NCI-H510A (cell line): ENCODE measurements at places on chromosomes 3 and 15.

DNA sequence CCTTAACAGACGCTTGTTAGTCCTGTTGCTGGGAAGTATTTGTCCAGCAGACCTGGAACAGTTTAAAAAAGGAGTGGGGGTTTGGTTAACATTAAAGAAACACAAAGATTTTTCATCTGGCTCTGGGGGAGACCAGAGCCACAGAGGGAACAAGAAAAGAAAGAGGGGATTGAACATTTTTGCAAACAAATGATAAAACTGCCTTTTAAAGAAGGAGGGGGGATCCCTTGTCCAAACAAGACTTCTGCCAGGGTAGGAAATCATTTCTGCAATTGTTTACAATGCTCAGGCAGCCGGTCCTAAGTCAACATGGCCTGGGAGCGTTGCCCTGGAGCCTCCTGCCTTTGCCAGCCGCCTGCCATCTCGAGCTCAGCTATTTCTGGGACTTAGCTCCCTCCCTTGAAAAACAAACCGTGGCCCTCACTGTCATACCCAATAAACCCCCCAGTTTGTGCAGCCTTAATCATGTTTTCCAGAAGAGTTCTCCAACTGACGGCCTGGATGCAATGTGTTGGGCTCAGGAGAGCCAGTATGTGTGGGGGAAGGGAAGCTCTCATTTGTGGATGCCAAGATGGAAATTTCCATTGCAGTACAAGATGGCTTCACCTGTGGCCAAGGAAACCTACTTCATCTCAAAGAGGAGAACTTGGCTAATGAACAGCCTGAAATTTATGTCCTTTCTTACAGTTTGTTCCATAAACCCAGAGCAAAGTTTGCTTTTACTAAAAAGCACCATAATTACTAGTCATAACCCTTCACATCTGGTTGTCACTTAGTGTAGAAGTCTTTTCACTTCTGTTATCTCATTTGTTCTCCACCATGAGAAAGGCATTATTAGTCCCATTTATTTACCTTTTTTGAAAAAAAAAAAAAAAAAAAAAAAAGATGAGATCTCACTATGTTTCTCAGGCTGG lies 75.9 kb upstream of the RNU6-1 start:
- peak; percentile 70 for DNase-seq

GRCh38 chr15:61828860-61829513 lies 231.3 kb downstream of the VPS13C start:
- DNase-seq = no peak

DNA sequence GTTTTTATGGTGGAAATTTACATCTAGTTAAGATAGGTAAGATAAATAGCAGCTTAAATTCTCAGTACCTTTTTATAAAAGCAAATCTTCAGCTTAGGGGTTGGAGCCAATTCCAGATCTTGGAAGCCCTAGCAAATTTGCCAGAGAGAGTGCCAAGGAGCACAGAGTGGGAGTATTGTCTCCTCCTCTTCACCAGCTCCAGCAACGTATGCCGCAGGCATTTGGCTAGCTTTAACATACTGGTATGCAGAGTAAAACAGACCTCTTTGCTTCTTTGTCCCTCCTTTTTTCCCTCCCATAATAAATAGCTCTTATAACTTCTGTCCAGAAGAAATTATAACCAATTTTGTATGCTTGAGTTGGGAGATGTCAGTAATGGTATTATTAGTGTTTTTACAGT lies 140.4 kb downstream of the DIPK2A start:
- no peak for DNase-seq

DNA sequence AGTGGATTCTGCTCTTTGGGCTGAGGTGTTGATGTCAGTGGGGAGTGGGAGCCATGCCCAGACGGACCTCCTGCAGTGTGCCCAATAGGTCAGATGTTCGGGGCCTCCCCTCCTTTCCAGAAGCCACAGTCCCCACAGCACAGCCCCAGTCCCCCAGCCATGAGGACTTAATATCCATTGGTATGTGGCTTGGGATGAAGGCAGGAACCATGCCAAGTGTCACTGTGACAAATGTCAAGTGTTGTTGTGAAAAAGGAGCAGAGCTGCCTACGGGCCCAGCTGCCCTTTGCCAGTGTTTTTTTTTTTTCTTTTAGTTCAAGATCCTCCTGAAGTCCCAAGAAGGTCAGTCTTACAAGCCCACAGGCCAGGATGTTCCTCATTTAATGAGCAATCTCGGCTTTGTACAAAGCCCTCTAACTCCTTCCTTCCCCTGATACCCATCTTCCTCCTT lies 12.2 kb downstream of the SEMA3G start:
- DNase-seq = no peak

DNA sequence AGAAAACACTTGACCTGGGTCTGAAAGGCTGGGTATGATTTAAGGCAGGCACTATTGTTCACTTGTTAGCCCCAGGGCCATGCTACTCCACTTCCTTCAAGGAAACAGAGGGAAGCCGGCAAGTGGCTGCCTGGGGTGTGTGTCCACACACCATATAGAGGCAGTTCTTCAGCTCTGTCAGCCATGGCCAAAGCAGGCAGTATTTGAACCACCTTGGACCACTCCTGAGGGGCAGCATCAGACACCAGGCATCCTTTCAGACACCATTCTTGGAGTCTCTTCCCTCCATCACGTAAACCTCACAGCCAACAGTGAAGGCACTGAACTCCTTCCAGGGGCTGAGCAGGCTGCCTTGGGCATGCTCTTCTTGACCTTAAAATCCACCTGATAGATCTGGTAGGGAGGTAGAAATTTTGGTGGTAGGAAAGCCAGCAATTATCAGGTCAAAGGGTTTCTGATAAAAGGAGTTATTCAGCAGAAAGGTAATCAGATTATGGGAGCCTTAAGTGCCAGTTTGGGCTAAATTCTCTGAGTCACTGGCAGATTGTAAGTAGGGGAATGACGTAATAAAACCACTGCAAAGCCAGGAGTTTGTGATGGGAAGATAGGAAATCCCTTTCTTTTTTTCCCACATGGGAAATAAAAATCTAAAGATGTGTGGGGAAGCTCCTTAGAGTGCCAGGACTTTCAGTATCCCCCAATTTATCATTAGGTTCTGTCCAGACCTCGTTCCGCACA lies 20.2 kb downstream of the TGFBR2 start:
- DNase-seq = no peak

DNA sequence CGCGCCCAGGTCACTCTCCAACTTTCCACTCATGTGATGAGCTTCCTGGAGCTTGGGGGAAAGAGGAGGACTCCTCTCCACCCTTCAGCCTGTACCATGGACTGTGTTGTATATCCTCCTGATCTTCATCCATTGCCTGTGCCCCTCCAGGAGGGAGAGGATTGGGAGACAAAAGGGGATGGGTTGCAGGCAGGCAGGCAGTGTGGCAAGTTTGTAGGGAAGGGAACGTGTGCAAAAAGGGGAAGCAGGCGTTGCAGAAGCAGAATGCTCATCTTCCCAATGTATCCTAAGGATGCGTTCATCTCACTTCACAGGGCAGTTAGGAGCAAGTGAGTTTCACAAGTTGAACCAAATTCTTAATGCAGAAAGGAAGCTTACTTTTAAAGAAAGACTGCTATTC lies 28.1 kb upstream of the GHSR start:
- DNase-seq = no peak

DNA sequence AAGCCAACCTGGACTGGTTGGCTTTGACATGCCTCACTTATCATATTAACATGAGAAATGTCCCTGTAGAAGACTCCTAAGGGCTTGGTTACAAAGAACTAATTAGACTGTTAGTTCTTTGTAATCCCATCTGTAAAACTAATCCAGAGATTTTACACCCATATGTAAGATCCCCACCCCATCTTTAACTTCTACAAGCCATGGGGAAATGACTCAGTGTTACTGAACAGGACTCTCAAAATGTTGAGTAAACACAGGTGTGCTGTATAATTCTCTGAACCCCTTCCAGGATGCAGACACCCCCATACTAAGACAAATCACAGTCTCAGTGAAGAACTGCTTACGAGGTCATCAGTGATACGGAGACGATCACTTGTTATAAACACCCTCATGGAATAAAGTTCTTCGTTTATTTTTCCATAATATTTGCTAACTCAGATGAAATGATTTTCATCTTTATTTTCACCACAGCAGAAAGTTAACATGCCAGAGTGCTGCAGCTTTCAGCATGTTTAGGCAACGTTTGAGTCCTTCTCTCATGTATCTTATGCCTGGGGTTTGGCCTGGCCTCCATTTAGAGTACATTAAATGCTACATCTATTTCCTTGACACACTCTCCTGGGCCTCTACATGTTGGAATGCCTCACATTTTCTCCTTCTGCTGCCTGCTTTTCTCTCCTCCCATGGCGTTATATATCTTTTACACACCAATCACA lies 55.3 kb upstream of the LEKR1 start:
- no peak for DNase-seq

GRCh38 chr3:128066114-128066513 lies 13.9 kb downstream of the SEC61A1 start:
- DNase-seq = no peak

GRCh38 chr3:138187296-138188012 lies at the start of gene ARMC8:
Gene ARMC8 (plus strand): TSS chr3:138187301. CDS start chr3:138187555, 254 bp downstream.
- no peak for DNase-seq

GRCh38 chr3:149122721-149123578 lies 6.5 kb upstream of the HPS3 start:
- DNase-seq = no peak

- no peak for DNase-seq
Observed at GRCh38 chr15:99487337-99487730, 78.5 kb upstream of the MEF2A start.

GRCh38 chr3:72346526-72346926 lies 501.7 kb downstream of the SHQ1 start:
- DNase-seq = no peak

- no peak for DNase-seq
Observed at GRCh38 chr3:185815391-185816282, 9.2 kb downstream of the IGF2BP2 start.

DNA sequence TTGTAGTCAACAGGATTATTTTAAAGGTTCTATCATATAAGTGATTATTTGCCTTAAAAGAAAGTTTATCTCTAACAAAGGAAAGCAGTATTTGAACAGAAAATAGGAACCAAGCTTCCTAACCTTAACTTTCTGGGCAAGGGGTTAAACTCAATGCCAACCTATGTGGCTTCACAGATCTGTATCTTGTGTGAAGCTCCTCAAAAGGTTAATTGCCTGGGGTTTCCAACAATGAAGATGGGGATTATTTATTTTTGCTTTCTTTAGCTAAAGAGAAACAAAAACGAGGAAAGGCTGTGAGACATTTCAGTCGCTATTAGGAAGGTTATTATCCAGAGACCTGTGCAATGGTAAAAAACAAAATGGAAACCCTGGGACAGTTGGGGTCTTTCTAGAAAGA lies 1.1 kb upstream of the WDR82 start:
- no peak for DNase-seq

DNA sequence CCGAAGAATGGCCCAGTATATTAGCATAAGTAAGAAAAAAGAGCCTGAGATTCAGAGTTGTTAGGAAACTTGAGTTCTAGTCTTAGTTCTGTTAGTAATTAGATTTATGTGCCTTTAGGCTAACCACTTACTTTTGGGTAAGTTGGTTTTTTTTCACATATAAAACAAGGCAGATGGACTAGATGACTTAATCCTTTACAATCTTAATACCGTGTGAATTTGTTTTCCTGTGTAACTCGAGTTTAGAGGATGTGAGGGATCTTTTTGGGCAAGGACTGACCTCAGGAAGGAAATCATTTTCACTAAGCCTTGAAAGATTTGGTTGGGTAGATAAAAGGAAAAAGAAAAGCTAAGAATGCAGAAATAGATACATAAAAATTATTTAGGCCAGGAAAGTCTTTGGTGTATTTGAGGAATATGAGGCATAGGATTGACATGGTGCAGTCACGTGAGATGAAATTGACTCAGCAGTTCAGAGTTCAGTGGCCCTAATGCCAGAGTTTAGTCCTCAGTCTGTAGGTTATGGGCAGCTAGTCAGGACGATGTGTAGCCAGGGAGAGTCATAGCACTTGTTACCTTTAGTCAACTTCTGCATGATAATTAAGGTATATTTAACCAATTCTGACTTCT lies 34.6 kb downstream of the PAK2 start:
- no peak for DNase-seq

DNA sequence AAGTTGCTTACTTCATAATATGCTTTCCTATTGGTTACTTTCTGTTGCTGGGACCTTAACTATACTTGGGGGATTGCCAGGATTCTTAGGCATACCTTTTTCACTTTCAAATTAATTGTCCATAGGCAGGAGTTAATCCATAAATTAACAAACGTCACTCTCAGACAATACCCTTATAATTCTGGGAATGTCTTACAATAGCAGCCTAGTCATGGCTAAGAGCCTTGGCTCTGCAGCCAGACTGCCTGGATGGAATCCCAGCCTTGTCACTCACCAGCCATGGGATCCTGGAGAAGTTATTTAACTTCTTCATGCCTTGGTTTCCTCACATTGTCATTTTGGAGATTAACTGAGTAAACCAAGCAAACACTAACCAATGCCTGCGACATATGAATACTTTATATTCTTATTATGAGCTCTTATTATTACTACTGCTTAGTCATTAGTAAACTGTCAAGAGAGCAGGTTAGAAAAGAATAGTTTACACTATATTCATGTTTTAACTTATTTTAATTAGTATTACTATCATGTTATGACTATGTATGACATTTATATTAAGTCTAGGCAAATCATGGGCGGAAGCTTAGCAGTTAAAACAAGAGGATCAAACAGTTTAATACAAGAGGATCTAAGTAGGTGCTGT lies 29.0 kb downstream of the GYG1 start:
- no peak for DNase-seq

DNA sequence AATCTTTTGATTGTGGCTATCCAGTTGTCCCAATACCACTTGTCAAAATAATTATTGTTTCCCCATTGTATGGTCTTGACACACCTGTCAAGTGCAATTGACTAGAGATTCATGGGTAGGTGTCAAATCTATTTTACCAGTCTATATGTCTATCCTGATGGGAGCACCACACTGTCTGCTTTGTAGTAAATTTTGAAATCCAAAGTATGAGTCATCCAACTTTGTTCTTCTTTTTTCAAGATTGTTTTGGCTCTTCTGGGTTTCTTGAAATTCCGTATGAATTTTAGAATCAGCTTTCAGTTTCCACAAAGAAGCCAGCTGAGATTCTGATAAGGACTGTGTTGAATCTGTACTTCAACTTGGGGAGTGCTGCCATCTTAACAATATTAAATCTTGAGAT lies 71.9 kb downstream of the CSNK1G1 start:
- no peak for DNase-seq

DNA sequence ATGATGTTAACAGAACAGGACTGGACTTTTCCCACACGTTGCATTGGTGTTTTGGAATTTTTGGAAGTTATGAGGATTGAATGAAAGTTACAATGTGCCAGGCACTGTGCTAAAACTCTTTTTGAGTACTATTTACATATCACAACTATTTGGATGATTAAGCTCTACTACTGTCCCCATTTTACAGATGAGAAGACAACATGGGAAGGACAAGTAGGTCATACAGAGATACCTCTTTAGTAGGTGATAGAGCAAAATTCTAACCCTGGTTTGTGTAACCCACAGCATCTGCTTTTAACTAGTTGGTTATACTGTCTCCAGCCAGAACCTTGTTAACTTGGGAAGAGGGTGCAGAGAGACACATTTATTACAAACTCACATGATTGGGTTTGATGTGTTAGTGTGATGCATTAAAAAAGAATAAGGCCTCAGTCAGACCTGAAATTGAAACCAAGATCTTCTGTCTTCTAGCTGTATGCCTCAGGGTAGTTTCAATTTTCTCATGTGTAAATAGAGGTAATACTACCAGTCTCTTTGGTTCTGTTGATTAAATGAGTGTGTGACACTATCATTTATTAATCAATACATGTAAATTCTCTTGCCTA lies 1.4 kb downstream of the NDUFB4 start:
- no peak for DNase-seq
